ENCODE measurements at places on chromosomes 12 and 14. TPM values are rescaled to one million over a fixed set of nuclear protein-coding genes. Genes with fewer than 3 reads are reported as not detected.

DNA sequence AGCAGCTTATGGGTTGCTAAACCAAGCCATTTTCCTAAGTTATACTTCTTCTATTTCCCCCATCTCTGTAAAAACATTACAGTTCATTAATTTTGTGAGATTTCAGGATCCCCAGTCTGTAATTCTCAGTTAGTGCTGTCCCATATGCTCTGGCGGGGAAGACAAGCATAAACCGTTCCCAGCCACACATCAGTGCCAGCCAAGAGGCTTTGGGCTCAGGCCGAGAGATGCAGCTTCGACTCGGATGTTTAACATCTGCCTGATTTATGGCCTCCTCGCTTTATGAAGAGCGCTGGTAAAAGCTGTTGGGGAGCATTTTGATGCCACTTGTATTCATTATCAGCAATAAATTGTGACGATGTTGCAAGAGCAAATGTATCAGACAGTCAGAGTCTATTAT is 349.1 kb upstream of the CCDC196 start:
- H3K27ac ChIP-seq, result no peak overlapping the region
- DNase-seq, result no peak
- no peak overlapping the region for H3K4me3 ChIP-seq
- H3K36me3 ChIP-seq, result no peaks in the 10 kb centered on the region
- no peaks in the 10 kb centered on the region for H3K27me3 ChIP-seq

GRCh38 chr12:6468283-6468575 is 2.2 kb downstream of the VAMP1 start:
- H3K27ac ChIP-seq, result no peak overlapping the region
- H3K4me1 ChIP-seq, result peaks cover 4% of the 10 kb centered on the region
- peak; percentile 62 for DNase-seq
- no peak overlapping the region for H3K4me3 ChIP-seq

DNA sequence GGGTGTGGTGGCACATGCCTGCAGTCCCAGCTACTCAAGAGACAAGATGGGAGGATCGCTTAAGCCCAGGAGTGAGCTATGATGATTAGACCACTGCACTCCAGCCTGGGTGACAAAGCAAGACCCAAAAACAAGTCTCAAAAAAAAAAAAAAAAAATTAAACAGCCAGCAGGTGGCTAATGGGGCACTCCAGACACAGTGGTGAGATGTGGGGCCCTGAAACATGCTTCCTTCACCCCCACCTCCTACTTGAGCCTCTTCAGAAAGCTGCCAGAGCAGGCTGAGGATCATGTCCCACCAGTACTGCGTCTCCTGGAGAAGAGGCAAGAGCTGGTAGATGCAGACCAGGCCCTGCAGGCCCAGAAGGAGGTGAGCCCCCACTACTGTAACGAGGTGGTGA is 2.1 kb downstream of the CFAP73 start:
- no peak overlapping the region for H3K27ac ChIP-seq
- H3K4me3 ChIP-seq, result no peak overlapping the region
- H3K4me1 ChIP-seq, result peaks cover 2% of the 10 kb centered on the region

DNA sequence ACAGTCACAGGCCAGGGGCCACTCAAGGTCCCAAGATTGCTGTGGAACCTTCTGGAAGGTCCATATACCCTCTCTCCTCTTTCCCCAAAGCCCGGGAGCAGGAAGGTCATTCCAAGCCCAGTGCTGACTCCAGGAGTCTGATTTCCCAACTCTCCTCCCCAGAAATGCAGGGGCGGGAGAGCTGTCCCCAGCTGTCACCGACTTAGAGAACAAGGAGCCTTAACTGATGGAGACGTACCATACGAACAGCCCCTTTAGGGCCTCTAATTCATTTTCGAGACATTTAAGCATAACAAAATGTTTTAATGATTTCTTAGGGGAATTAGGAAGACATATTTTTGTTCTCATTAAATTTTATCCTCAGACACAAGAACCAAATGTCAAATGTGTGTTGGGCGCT is 99.2 kb downstream of the PHETA1 start:
- peaks cover 22% of the 10 kb centered on the region for H3K27me3 ChIP-seq
- no peak overlapping the region for H3K27ac ChIP-seq
- H3K4me3 ChIP-seq, result no peak overlapping the region
- no peaks in the 10 kb centered on the region for H3K36me3 ChIP-seq
- no peak for DNase-seq

- peak within 1 kb of the TSS; percentile 92 for H3K4me3 ChIP-seq
- DNase-seq, result peak; percentile 70
- H3K27ac ChIP-seq, result peak within 1 kb of the TSS; percentile 94
- H3K36me3 ChIP-seq, result peaks cover 4% of the 10 kb centered on the region
- no peaks in the 10 kb centered on the region for H3K4me1 ChIP-seq
These were observed at the start of gene SNX6 for GRCh38 chr14:34629657-34630529. Gene SNX6 (minus strand): TSS chr14:34630148. CDS start chr14:34630116, 32 bp downstream.

Gene PTPRO
- 0.18 TPM for total RNA-seq

Gene DDN
- 0.18 TPM for total RNA-seq

Gene PSMA3
- 74.9 TPM for total RNA-seq

Gene NEUROD4
- total RNA-seq, result not detected

Measured in IMR-90 (cell line).